ENCODE measurements at places on chromosomes 3 and 15. TPM values are rescaled to one million over a fixed set of nuclear protein-coding genes. Genes with fewer than 3 reads are reported as not detected.

Gene SLC6A11
- 7.3 TPM for total RNA-seq

Gene C3orf52
- total RNA-seq = 11.9 TPM

GRCh38 chr15:88897142-88897455 is 1.8 kb upstream of the HAPLN3 start:
- peaks cover 20% of the 10 kb centered on the region for H3K27me3 ChIP-seq
- peak overlapping the region; percentile 73 for H3K27ac ChIP-seq
- no peak for DNase-seq
- peaks cover 19% of the 10 kb centered on the region for H3K4me1 ChIP-seq

- H3K27me3 ChIP-seq = no peaks in the 10 kb centered on the region
- H3K27ac ChIP-seq = no peak overlapping the region
- no peaks in the 10 kb centered on the region for H3K4me1 ChIP-seq
- H3K4me3 ChIP-seq = no peak overlapping the region
- no peaks in the 10 kb centered on the region for H3K36me3 ChIP-seq
These were observed 136.7 kb downstream of the GBE1 start for GRCh38 chr3:81624756-81625155.

GRCh38 chr3:54137311-54137710 is 15.0 kb downstream of the CACNA2D3 start:
- peaks cover 54% of the 10 kb centered on the region for H3K27me3 ChIP-seq
- no peaks in the 10 kb centered on the region for H3K36me3 ChIP-seq
- H3K4me3 ChIP-seq = no peak overlapping the region
- no peak overlapping the region for H3K27ac ChIP-seq

DNA sequence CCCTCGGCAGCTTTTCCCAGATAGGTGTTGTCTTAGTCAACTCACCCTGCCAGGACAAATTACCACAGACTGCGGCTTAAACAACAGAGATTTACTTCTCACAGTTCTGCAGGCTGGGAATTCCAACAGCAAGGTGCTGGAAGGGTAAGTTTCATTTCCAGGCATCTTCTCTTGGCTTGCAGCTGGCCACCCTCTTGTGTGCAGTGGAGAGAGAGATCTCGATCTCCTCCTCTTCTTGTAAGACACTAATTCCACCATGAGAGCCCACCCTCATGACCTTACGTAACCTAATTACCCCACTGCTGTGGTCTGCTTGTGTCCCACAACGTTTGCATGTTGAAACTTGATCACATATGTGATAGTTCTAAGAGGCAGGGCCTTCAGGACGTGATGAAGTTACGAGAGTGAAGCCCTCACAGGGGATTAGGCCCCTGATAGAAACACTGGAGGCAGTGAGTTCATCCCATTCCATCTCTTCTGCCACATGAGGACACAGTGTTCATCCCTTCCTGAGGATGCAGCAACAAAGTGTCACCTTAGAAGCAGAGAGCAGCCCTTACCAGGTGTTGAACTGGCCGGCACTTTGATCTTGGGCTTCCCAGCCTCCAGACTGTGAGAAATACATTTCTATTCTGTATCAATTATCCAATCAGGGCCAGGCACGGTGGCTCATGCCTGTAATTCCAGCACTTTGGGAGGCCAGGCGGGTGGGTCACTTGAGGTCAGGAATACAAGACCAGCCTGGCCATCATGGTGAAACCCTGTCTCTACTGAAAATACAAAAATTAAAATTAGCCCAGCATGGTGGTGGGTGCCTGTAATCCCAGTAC is 247.7 kb downstream of the PLCL2 start:
- H3K4me1 ChIP-seq = peaks cover 11% of the 10 kb centered on the region
- no peak for DNase-seq

DNA sequence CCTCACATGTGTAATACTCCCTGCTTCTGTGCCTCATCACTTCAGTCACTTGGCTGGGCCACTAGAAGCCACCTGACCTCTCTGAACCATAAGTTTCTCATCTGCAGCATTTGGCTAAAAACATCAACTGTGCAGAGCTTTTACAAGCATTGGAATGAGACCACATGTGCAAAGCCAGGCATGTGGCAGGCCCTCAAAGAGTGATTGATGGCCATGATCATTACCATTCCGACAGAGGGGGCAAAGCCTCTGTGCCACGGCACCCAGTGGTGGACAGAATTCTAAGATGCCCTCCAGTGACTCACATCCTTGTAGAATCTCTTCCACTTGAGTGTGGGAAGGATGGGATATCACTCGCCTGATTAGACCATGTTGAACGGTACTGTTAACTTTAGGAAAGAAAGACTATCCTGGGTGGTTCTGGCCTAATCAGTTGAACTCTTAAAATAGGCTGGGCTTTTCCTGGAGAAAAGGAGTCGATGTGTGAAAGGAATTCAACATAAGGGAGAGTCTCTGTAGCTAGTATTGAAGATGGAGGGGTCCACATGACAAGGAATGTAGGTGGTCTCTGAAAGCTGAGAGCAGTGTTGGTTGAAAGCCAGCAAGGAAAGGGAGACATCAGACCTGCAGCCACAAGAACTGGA is 13.5 kb downstream of the CDCP1 start:
- H3K27ac ChIP-seq = no peak overlapping the region
- peaks cover 4% of the 10 kb centered on the region for H3K36me3 ChIP-seq
- H3K27me3 ChIP-seq = no peaks in the 10 kb centered on the region
- peaks cover 30% of the 10 kb centered on the region for H3K4me1 ChIP-seq
